MG63 (cell line): ENCODE measurements at places on chromosomes 11 and 22. TPM values are rescaled to one million over a fixed set of nuclear protein-coding genes. Genes with fewer than 3 reads are reported as not detected.

The KRTAP5-8 gene
- total RNA-seq, result not detected in 2 replicates

The GRIK4 gene
- total RNA-seq, result not detected in 2 replicates

The SYCE3 gene
- not detected in 2 replicates for total RNA-seq

The CHRM4 gene
- not detected in 2 replicates for total RNA-seq

The SSTR3 gene
- total RNA-seq, result not detected in 2 replicates

- no peak for DNase-seq
Observed at GRCh38 chr11:70226183-70226582, 23.1 kb downstream of the FADD start.

DNA sequence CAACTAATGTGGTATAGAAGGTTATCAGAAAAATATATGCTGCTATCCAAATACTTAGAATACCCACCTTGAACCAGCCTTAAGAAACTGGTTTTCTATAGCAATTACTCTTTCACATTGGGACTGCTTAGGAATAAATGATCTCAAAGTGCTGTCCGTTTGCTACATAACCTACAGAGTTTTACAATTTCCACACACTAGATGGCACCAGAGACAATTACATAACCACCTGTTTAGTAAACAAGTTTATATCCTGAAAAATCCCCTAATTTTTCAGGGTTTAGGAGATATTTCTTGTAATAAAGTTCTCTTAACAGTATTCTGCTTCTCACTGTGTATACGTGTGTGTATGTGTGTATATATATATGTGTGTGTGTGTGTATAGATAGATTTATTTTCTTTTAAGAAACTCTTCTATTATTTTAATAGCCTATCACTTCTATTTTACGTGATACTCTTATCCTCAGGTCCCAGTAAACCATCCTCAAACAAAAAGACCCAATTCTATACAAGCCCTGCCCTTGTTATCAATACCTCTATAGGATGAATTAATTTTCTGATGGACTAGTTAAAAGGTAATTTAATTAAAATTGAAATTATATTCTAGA lies 6.7 kb upstream of the OR5I1 start:
- no peak for DNase-seq

DNA sequence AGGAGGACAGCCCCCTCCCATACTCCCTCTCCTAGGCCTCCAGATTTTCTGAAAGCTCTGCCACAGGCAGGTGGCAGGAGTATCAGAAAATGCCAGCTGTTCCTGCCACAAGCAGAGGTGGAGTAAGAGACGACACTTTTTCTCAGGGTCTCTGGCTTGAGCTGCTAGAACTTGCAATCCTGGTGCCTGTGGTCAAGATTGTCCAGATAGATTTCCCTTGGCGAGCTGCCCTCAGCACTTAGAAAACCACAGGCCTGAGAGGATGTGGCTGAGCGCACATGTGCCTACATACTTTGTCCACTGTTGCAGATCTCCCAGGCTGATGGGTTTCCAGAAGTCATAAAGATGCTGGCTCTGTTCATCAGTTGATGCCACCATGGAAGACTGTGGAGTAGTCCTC lies 65.7 kb upstream of the NAV2 start:
- DNase-seq, result peak; percentile 57

DNA sequence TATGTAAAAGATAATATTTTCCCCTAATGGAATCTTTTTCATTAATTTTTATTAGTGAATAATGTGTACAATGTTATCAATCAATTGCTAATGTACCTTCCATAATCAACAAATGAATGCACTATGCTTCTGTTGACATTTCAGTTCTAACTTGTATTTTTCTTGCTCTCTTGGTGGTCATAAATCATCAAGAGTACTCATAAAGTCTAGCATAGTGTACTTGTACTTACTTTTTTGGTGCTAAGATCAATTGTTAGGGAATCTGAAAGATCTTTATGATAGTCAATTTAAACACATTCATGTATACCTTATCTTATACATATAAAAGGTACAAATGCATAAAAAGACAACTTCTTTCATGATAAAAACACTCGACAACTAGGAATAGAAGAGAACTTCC lies 10.5 kb downstream of the ENTHD1 start:
- DNase-seq, result no peak

DNA sequence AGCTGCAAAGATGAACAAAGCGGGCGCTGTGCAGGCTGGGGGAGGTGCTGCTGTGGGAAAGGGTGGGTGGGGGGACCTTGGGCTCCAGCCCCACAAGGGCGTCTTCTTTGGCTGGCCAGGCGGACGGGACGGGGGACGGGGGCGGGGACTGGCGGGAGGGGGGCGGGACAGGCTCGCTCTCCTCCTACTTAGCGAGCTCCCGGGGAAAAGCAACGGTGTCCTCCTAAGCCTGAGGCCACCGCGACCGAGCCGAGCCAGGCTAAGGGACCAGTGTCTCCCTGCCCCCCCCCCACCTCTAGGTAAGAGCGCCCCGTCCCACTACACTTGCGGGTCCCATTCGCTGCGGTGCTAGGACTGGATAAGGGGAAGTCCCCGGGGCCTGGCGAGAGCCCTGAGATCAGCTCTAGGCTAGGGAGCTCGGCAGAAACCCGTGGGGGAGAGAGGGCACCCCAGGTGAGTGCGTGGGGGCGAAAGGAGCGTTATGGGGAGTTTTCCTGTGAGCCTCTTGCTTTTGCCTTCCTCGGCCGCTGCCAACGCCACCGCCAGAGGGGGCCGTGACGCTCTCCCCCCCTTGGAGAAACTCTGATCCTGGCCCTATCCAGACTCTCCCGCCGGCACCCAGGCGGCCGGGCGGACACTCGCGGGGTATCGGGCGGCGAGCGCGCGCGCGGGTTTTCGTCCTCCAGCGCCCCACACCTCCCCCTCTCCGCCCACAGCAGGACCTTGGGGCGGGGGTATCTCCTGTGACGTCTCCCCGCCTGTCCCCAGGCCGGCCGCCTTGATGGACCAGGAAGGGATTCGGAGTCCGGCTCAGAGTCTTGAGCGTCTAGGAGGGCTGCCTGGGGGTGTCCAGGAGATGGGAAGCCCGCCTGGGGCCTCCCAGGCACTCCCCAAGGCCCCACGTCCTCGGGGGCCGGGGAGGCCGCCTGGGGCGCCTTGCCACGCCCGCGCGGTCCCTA lies at the start of gene PHLDB1:
PHLDB1 (plus strand) TSS at position 215 of the 959 bp plus-strand sequence. CDS start 6,222 bp downstream, outside the sequence.
- DNase-seq, result peak; percentile 72

GRCh38 chr11:68312117-68312779 lies at the start of gene LRP5:
LRP5 (plus strand) TSS chr11:68312591; CDS start chr11:68312715, 124 bp downstream.
- DNase-seq, result peak; percentile 44

GRCh38 chr11:70068950-70069349 lies 9.2 kb upstream of the ANO1 start:
- DNase-seq, result no peak
